ENCODE measurements at places on chromosomes 7 and 10. TPM values are rescaled to one million over a fixed set of nuclear protein-coding genes. Genes with fewer than 3 reads are reported as not detected.

- DNase-seq, result no peak
Measured at GRCh38 chr10:51014680-51015389, 59.5 kb upstream of the PRKG1 start.

DNA sequence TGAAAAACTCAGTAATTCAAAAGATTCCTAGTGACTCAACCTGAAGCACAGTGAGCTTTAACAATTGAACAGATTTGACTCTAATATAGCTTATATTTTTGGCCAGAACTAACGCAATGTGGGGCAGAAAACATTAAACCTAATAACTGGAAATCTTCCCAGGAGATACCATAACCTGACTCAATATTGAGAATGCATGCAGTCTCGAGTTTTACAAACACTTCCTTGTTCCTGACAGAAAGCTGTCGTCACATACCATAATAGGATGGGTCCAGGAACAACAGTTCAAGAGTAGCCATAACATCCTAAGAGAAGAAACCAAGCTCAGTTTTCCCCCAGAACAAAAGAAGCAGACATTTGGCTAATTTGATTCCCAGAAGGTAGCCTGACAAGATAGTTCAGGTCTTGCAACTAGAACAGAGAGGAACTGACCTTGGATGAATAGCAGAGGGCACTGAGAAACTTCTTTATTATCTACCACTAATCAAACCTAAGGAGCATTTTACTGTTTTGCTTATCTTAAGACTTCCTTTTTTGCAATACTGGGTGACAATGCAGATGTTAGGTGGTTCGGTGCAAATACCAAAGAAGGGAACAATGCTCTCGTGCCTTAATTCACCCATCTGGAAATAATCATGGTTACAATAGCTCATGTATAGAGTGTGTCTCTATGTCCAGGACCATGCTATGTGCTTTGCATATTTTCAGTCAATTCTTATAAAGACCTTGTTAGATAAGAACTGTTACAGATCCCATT lies 38.6 kb upstream of the ACSL5 start:
- DNase-seq, result no peak

DNA sequence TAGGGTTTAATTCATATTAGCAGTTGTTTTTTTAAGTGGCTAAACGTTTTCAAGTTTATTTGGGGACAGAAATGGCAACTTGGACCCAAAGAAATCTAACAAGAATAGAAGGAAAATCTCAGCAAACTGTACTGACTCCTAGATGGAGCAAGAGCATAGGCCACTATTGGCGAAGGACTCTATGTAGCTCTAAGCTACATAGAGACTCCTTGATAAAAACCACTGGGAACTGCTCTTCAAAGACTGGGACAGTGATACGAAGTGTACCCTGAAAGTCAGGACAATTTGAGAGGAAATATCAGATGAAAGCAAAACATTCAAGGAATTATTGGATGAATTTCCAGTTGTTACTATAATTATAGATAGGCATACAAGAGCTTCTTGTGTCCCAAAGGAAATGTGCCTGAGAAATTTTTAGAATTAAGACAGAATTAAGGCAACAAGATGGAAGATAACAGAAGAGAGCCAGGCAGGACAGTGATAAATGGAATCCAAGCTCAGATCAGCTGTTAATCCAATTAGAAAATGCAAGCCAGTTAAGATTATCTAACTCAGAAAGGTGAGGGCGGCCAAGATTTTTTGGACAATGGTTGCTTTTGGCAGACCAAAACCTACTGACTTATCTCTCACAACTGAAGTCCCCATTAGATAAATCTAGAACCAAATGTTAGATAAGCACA lies 103.7 kb upstream of the IFRD1 start:
- DNase-seq, result no peak

DNA sequence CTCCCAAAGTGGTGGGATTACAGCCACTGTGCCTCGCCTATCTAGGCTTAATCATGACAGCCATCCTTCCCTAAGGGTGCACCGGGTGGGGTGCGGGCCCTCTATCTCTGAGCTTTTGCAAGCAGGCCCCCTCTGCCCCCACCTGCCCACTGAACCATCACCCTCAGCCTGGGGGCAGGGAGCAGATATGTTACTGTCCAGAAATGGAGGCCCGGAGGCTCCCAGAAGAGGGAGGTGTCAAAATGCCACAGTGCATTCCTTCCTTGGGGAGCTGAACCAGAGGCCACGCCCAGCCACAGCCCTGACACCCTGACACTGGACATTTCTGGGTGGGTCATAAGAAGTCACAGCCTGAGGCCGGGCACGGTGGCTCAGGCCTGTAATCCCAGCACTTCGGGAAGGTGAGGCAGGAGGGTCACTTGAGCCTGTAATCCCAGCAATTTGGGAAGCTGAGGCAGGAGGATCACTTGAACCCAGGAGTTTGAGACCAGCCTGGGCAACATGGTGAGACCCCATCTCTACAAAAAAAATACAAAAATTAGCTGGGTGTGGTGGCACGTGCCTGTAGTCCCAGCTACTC lies 129.8 kb upstream of the TNRC18 start:
- DNase-seq, result no peak

GRCh38 chr7:90326500-90326899 lies 5.4 kb upstream of the FAM237B start:
- no peak for DNase-seq

DNA sequence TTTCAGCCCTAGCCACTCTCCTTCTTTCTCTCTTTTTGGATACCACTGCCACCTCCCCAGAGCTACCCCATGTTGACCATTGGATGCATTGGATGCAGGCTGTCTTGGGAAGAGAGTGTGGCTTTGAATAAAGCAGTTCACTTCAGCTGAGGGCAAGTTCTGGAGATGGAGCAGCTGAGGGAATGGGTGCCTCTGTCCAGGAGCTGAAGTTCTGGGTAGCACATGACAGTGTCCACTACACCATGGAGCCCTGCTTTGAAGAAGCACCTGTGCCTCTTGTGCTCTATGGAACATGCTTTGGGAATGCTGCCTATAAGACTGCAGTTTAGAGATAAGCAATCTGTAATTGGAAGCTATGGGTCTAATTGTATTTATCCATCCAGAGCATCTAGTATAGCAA lies 1028.7 kb downstream of the TYW1 start:
- no peak for DNase-seq

DNA sequence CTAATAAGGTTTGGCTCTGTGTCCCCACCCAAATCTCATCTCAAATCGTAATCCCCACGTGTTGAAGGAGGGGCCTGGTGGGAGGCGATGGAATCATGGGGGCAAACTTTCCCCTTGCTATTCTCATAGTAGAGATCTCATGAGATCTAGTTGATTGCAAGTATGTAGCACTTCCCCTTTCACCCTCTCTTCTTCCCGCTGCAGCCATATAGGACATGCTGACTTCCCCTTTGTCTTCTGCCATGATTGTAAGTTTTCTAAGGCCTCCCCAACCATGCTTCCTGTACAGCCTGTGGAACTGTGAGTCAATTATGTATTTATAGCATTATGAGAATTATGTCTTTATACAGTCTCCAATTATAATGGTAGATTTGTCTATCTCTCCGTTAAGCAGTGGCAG lies 594.5 kb downstream of the ACTR3B start:
- no peak for DNase-seq

DNA sequence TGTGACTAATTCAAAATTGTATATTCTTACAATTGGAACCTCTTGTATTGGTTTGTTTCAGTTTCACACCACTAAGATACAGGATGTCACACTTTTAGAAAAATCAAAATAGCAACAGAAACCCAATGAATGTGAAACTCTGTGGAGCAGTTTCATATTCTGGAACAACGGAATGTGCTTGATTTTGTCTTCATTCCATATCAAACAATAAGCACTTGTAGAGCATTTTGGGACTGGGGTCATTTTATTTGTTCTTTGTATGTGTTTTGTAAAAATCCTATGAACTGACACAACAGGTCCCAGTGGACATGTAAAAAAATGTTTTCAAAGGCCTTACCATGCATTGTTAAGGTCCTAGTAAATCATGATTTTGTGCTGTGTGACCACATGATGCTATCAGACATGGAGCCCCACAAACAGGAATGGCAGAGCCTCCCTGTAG lies 123.1 kb downstream of the DKK1 start:
- DNase-seq, result no peak

- no peak for DNase-seq
Measured at GRCh38 chr10:34473174-34474008, 341.7 kb downstream of the PARD3 start.

GRCh38 chr7:131501422-131501821 lies 55.0 kb downstream of the PODXL start:
- DNase-seq, result peak; percentile 57

DNA sequence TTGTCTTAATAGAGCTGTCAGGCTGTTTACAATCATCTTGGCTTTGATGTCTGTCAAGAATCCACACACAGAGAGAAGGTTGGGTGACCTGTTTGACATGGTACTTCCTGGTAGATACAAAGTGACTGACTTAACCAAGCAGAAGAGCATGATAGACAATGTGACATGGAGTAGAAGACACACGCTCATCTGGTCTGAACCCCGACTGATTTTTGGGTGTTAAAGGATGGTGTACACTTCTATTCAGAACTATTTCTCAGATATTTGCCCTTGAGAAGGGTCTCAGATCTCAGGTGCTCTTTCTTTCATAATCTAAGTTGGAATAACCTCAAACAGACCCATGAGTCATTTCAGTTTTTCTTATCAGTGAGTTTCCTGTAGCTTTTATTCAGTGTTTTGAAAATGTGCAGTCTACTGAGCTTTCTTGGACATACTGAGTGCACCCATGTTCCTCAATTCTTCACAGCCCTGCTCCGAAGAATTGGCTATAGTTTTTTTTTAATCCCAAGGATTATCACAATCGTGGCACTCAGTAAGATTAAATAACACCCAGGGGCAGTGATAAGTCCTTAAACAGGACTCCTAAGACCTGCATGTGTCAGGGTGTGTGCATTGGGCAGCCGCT lies 46.4 kb upstream of the NXPH1 start:
- DNase-seq, result no peak

- no peak for DNase-seq
Measured at GRCh38 chr7:33760834-33761233, 144.5 kb upstream of the BMPER start.

DNA sequence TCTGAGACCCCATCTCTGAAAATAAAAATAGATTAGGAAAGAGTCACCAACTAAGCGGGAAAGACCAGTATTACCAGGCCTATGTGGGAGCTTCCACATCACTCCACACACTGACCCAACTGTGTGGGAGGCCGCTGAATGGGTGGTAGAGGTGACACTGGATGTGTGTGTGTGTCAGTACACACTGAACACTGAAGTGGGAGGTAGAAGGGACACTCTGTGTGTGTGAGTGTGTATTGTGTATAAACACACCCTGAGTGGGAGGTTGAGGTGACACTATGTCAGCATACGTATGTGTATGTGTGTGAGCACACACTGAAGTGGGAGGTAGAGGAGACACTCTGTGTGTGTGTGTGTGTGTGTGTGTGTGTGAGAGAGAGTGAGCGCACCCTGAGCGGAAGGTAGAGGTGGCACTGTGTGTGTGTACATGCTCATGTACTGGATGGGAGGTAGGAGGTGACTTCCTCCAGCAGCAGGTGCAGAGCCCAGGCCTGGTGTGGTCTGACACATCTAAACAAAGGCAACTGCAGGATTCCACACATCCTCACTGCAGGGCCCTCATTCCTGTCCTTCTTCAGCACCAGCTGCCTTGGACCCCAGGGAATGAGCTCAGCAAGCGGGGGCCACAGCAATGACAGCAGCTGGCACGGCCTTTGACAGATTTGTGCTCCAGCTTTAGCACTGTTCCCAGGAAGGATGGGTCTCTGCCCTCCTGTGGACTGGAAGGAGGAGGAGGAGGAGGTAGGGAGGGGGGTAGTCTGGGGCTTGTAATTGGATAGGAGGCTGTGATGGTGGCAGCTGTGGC lies 26.5 kb upstream of the RBM20 start:
- DNase-seq, result no peak

GRCh38 chr10:132062641-132063390 lies 2.9 kb upstream of the JAKMIP3 start:
- DNase-seq, result no peak

- no peak for DNase-seq
Measured at GRCh38 chr10:58322072-58322834, 12.6 kb upstream of the UBE2D1 start.

GRCh38 chr10:111085690-111086353 lies 9.0 kb downstream of the ADRA2A start:
- no peak for DNase-seq

- DNase-seq, result no peak
Measured at GRCh38 chr10:90591629-90592028, 266.2 kb downstream of the HTR7 start.

DNA sequence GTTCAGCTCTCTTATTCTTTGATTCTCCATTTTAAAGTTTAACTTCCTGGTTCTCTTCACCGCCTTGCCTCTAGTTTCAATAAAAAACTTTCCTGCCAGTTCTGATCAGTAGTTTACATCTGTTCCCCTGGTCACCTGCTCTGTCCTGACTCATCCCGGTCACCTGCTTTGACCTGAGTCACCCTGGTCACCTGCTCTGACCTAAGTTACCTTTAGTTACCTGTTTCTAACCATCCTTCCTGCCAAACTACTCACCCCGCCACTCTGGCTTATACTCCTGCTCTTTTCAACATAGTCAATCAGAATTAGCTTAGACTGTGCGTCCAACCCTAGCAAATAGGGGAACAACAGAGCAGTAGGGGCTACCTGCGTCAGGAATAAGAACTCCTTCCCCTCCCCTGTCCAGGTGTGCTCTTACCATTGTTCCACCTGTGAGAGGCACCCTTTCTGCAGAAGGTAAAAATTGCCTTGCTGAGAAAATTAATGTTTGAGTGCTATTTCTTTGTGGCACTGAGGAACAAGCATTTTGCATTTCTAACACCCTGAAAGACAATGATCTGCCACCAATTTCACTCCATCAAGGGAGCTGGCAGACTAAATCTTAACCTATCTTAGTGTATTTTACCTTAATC lies 263.6 kb downstream of the DOCK4 start:
- DNase-seq, result no peak

DNA sequence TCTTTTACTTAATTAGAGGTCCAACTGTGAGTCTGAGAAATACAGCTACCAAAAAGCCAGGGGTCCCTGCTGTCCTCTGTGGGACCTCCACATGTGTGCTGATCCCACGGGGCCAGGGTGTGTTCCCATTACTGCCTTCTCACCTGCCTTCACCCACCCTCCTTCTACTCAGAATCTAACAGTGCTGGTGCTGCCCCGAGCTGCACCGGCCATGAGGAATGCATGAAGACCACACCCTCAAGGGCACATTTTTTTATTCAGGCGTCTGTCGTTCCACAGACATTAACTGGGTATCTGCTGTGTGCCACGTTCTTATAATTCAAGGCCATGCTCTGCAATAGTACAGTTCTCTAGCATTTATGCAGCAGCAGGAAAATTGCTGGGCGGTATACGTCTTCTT lies 188.5 kb upstream of the PFKP start:
- DNase-seq, result no peak

GRCh38 chr7:105487579-105488571 lies 34.2 kb downstream of the PUS7 start:
- DNase-seq, result no peak

- DNase-seq, result no peak
Measured at GRCh38 chr10:114508376-114508775, 104.1 kb upstream of the AFAP1L2 start.

PGAM2 gene
- total RNA-seq, result 2.8 TPM

PLAU gene
- 0.78 TPM for total RNA-seq

ANKRD61 gene
- not detected for total RNA-seq

ACSL5 gene
- total RNA-seq, result 30.3 TPM

ADIRF gene
- total RNA-seq, result not detected

C7orf57 gene
- total RNA-seq, result not detected

ESYT2 gene
- total RNA-seq, result 103 TPM

GRM3 gene
- total RNA-seq, result not detected

PPP1R9A gene
- total RNA-seq, result not detected

LLCFC1 gene
- not detected for total RNA-seq

ARPC1B gene
- 364 TPM for total RNA-seq

ADARB2 gene
- total RNA-seq, result 13.6 TPM

PDE6C gene
- not detected for total RNA-seq
